Ammon's horn (tissue), 1 donor: ENCODE measurements at places on chromosomes 1 and 21.

GRCh38 chr1:65055747-65056146 is 89.4 kb upstream of the JAK1 start:
- DNase-seq, result no peak

GRCh38 chr1:180309338-180309737 is 79.3 kb downstream of the LHX4 start:
- no peak for DNase-seq

GRCh38 chr1:99919220-99919619 is 50.6 kb upstream of the SLC35A3 start:
- no peak for DNase-seq

DNA sequence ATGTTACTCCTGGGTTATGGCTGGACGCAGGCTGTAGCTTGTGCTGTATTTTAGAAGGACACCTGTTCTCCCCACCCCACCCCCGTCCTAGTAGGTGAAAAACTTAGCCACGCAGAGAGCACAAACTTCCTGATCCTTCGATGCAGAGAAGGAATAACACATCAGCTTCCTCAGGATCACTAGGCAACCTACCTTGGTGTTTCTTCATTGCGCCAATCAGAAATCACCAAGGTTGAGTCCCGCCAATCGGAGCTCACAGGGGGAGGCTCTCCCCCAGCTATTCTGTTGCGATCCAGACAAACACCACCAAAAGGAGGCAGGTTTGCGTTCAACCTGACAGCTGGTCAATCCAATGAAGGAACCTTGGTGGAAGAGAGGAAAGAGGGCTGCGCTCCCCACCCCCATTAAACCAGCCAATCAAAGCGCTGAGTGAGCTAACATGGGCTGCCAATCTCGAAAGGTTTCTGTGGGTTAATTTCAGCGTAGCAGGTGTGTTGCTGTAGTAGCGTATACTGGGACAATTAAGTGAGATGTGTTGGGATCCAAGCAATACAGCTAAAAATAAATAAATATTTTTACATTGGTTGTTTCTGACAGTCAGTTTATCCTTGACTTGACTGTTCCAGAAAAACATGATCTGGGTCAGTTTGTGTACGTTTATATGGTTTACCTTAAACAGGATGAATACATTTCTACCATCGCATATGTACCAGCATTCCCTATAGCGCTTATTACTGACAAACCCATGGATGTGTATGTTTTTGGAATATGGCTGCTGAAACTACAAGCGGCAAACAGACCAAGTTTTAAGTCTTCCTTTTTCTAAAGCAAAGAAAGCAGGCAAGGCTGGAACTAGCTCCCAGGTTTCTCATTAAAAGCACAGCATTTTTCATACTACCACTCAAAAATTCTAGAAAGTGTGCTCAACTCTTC is at the start of gene GOLPH3L:
Gene GOLPH3L, minus strand, starts transcription at position 160 of the 933 bp plus-strand sequence. CDS start 2,316 bp downstream, outside the sequence.
- DNase-seq, result peak; percentile 98

DNA sequence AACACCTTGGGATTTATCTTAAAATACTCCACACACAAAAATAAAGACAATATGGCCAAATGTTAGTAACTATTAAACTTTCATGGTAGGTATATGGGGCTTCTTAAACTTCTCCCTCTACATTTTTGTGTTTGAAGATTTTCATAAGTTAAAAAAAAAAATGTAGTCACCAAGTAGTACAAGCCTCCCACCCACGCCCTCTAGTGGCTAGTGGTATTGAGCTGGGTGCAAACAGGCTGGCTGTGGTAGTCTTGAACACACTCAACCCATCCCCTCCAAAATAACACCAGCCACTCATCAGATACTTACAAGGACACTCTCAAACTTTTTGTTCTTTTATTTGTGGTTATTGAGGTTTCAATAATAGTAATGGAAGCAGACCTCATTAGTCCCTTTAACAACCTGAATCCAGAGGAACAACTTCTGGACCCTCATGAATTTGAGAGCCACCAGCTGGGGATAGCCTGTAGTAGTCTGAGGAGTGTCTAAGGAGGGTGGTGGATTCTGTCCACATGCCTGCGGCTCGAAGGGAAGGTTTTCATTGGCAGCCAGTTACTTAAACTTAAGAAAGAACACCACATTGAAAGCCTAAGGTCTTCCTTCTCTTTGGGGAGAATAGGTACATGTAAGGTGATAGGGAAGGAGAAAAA is 15.6 kb downstream of the RD3 start:
- peak; percentile 72 for DNase-seq

DNA sequence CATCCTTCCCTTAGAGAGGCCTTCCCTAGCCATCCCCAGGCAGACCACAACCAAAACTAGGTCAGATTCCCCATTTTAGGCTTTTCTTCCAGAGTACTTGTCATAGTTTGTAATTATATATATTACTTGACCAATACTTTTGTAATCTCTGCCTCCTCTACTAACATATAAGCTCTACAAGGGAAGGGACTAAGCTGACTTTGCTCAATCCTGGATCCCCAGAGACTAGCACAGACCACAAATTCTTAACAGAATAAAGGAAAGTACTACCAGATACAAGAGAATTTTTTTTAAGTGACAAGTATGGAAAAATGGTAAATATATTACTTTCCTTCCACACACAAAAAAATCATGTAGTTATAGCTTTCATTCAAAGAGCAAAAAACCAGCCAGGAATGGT is 2.0 kb downstream of the ZMYM6 start:
- DNase-seq, result no peak

GRCh38 chr1:86991549-86992186 is 77.2 kb downstream of the HS2ST1 start:
- no peak for DNase-seq

DNA sequence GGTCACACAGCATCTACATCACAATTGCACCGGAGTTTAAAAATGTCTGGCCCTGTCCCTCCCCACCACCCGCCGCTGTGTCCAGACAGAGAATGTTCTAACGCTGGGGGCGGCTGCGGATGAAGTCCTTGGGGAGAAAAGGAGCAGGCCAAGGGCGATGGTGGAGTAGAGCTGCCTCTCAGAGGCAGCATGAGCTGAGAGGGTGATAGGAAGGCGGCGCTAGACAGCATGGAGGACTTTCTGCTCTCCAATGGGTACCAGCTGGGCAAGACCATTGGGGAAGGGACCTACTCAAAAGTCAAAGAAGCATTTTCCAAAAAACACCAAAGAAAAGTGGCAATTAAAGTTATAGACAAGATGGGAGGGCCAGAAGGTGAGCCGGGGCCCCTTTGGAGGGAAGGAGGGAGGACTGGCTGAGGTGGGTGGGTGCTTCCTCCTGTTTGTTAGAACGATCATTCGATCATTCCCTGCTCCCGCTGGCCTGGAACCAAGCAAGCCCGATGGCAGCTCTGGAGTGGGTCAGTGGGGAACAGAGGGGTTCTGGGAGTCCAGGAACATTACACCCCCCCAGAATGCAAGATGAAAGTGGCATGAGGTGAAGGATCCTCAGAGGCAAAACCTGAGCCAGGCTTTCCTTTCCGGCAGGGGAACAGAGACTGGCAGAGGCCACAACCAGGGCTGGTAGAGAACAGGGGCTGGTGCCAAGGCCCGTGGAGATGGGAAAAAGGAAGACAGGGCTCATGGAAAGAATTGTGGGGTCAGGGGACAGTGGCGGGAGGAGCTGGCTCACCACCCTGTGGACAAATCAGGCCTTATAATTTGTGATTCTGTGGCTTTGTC is at the start of the genes FAM229A and TSSK3:
Gene FAM229A, minus strand, starts transcription at position 12 of the 840 bp plus-strand sequence. CDS start 394 bp downstream, outside the sequence.
Gene TSSK3, plus strand, starts transcription at position 66 of the 840 bp plus-strand sequence. Its CDS starts 163 bp downstream, at position 229.
- no peak for DNase-seq

GRCh38 chr21:28397040-28397439 is 595.6 kb downstream of the LTN1 start:
- DNase-seq, result no peak

- DNase-seq, result no peak
Measured at GRCh38 chr1:46611691-46612221, 4.9 kb downstream of the MOB3C start.

DNA sequence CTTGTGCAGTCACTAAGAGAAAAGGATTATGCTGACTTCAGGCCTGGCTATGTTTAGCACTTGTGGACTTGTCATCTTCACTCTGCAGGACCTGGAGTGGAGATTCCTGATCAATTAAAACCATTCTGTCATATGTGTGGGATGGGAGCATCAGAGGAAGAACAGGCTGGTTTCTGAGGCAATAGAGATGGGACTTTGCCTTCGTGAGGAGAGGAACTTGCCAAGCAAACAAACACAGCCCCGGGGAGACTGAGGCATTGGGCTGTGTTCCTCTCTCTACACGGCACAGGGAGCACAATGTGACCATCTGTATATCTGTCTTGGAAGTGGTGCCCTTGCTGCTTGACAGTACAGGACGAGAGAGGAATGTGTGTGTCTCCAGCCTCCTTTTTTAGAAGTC is 23.1 kb downstream of the VASH2 start:
- DNase-seq, result no peak

- no peak for DNase-seq
Measured at GRCh38 chr1:114892194-114892918, 37.7 kb downstream of the SYCP1 start.

- DNase-seq, result no peak
Measured at GRCh38 chr1:237814319-237814924, 76.3 kb downstream of the ZP4 start.

- DNase-seq, result no peak
Measured at GRCh38 chr1:228543396-228543795, 56.2 kb downstream of the RNF187 start.

GRCh38 chr1:84887261-84887934 is 5.6 kb downstream of the LPAR3 start:
- DNase-seq, result no peak

DNA sequence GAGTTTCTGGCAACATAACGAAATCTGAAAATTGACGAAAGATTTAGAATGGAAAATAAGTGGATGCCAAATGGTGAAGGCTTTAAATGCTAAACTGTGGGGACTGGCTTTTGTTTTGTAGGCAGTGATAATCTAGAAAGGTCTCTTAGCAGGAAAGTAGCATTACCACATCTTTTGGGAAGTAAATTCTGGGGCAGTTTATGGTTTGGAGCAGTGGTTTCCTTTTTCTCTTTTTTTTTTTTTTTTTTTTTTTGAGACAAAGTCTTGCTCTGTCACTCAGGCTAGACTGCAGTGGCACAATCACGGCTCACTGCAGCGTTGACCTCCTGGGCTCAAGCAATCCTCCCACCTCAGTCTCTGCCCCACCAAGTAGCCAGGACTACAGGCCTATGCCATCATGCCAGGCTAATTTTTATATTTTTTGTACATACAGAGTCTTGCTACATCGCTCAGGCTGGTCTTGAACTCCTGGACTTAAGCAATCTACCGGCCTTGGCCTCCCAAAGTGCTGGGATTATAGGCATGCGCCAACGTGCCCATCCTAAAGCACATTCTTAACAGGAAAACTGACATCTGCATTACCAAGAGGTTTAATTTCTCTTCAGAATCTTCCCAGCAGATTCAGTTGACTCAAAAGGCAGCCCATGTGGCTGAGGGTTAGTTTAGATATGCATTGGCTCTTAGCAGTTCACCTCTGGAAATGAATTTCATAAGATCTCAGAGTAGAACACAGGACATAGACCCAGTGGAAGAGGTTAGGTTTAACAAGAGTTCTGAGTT is 32.9 kb downstream of the C21orf91 start:
- no peak for DNase-seq

DNA sequence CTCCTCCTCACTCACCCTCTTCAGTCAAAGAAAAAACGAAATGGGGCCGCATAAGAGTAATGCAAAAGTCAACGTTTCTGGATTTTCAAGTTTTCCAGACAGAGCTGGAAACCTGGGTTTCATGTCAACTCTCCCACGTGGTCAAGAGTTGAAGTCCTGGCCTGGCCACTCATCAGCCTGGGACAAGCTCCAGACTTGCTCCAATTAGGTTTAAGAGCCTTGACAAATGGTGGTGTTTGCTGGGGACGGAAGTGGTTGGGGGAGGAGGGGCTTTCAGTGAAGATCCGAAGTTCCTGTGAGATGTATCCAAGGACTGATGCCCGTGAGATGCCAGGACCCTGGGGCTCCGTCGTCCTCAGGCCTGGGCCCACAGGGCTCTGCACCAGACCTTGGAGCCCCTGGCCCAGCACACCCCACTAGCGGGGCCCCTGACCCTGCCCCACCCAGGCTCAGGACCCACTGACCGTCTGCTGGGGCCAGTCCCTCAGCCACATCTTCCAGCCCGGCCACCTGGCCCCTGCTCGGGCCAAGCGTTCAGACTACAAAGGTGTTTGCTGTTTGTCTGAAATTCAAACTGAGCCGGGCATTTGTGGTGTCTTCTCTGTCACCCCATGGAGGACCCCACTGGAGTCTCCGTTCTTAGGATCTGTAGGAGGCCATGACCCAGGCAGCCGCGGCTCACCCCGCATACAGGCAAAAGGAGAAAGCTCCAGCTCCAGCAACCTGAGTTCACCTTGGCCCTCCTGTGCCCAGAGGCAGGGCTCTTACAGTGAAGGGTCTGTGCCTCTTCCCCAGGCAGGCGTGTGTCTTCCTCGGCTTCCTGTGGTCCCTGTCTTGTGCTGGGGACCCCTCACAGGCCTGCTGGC is 53.3 kb downstream of the SIK1 start:
- no peak for DNase-seq

GRCh38 chr1:156788136-156788535 is 20.8 kb downstream of the PRCC start:
- DNase-seq, result no peak

DNA sequence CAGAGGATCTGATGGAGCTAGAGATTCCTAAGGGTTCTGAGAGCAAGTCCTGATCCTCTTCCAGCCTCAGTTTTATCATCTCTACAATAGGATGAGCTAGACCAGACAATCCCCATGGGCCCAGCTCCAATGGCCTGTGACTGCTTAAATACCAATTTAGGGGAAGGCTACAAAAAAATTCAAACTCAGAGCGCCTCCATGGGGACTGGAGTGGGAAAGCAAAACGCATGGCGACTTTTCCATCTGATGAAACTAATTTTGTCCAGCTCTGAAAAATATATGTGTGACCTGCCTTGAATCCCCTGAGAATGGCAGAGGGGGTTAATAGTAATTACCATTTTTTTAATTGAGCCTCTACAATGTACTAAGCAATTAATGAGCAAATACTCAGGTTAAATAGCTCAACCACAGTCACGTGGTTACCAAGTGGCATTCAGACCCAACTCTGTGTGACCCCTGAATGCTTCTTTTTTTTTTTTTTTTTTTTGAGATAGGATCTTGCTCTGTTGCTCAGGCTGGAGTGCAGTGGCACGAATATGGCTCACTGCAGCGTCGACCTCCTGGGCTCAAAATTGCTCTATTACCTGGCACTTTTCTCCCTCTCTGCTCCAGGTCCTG is 8.4 kb downstream of the EXTL1 start:
- DNase-seq, result no peak

DNA sequence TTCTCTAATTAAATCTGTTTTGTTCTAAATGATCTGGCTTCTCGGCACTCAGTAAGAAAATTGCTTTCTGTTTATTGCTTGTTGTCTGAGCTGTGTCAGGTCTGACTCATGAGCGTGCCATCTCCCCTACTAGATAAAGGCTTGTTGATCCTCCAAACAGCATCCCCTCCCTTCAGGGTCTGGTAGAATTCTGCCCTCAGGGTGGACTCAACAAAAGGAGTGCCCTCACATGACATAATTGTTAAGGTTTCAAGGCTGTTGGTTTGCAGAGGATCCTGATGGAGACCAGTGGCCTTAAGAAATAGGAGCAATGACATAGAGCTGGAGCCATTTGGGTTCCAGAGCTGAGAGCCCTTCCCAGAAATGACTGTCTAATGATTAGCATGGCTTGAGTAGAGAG is 36.0 kb upstream of the ATP2B4 start:
- DNase-seq, result no peak
